ENCODE measurements at places on chromosomes 6 and 20.

- no peak for DNase-seq
Measured at GRCh38 chr20:22825546-22825945, 209.6 kb upstream of the SSTR4 start.

GRCh38 chr20:35954907-35955251 is 577 bp upstream of the SCAND1 start:
- DNase-seq, result no peak

DNA sequence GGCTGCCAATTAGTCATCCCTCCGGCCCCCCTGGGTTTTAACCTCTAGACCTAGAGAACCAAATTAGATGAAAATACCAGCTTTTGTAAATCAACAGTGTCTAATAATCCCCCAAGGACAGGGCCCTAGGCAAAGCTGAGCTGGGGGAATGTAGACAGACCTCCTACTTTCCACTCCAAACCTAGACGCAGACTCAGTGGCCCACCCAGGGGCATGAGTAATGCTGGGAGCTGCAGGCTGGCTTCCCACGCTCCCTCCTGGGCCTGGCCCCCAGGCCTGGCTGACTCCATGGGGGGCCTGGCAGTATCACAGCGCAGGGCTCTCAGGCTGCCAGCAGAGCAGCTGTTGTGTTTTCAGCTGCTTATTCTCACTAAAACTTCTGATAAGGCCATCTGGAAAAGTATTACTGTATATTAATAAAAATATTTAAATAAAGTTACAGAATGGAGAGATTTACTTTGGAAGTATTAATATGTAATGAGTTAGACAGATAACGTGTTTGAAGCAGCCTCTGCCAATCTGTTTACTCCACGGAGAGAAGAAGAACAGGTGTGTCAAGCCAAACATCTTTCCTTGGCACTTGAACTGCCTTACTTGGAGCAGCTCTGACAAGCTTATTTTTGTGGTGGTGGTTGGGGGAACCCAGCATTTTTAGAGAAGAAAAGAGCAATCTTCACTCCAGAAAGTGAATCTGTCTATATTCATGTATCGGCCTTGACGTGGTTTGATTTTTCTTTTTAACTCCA is 144.0 kb upstream of the AGPAT4 start:
- no peak for DNase-seq

GRCh38 chr6:143823548-143823947 is 19.6 kb upstream of the LTV1 start:
- no peak for DNase-seq
